B cell (primary cell): ENCODE measurements at places on chromosomes 7 and 10. TPM values are rescaled to one million over a fixed set of nuclear protein-coding genes. Genes with fewer than 3 reads are reported as not detected.
A peak's percentile ranks its signal among the peaks of the same experiment; 100 is the strongest.

DNA sequence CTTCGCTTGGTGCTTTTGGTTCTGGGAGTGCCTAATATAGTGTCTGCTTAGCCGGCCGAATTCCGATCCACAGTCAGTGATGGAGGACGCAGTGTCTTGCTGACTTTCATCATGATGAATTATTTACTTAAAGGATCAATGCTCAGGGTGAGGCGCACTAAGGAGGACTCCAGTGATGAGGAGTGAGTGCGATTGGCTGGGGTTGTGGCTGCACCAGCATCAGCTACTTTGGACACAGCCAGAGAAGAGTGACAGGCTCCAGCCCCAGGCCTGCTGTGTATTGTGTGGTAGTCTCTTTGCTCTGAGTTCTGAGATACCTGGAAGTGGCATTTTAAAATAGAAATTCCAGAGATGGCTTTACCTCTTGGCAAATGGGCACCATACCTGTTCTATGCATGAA, 73.3 kb upstream of the ANLN start:
- no peak for DNase-seq
- H3K4me3 ChIP-seq = no peak overlapping the region
- H3K36me3 ChIP-seq = no peaks in the 10 kb centered on the region
- H3K27me3 ChIP-seq = no peaks in the 10 kb centered on the region
- H3K27ac ChIP-seq = no peak overlapping the region

- no peak overlapping the region for H3K27ac ChIP-seq
- no peaks in the 10 kb centered on the region for H3K4me1 ChIP-seq
- no peak overlapping the region for H3K4me3 ChIP-seq
Observed at GRCh38 chr10:92640107-92640506, 47.2 kb downstream of the KIF11 start.

DNA sequence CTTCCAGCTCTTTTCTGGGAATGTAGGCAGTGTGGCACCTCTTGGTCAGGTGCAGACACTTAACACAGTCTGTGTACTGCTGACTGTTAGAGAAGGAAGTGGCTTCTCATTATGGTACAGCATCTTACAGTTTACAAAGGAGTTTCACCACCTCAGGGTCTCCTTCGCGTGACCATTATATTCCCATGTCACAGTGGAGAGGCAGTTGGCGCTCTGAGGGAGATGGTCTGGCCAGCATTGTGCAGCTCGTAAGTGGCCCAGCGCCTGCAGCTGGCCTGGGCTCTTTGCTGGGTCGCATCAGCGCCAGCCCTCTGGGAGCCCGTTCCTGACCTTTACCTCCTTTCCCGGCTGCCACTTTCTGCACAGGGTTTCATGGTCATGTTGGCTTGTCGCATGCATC, 15.4 kb downstream of the TSPAN15 start:
- no peaks in the 10 kb centered on the region for H3K4me1 ChIP-seq
- no peaks in the 10 kb centered on the region for H3K36me3 ChIP-seq
- no peak overlapping the region for H3K27ac ChIP-seq
- H3K4me3 ChIP-seq = no peak overlapping the region
- H3K27me3 ChIP-seq = no peaks in the 10 kb centered on the region
- DNase-seq = no peak

DNA sequence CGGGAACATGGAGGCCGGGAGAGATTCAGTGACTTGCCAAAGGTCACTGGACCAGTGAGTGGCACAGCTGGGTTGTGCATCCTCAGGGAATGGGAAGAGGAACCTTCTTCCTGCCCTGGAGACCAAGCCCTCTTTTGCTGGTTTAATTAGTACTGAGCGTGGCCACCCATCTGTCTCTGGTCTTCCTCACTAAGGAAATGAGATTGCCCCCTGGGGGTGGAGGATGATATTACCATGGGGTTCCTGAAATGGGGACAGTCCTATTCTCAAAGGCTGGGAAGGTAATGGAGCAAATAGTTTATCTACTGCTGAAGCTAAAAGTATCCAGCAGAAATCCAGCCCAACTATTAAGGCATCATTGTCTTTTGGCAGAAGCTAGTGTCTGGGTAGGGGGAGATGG, 98.6 kb upstream of the FGFR2 start:
- DNase-seq = no peak
- H3K27me3 ChIP-seq = no peaks in the 10 kb centered on the region
- no peaks in the 10 kb centered on the region for H3K4me1 ChIP-seq
- no peaks in the 10 kb centered on the region for H3K36me3 ChIP-seq
- H3K4me3 ChIP-seq = no peak overlapping the region

GRCh38 chr10:5526691-5527331, 2.0 kb downstream of the CALML3 start:
- H3K36me3 ChIP-seq = no peaks in the 10 kb centered on the region
- H3K4me3 ChIP-seq = no peak overlapping the region
- DNase-seq = no peak
- H3K27me3 ChIP-seq = no peaks in the 10 kb centered on the region

GRCh38 chr7:36192053-36192824, 39.2 kb downstream of the EEPD1 start:
- no peak overlapping the region for H3K27ac ChIP-seq
- H3K27me3 ChIP-seq = no peaks in the 10 kb centered on the region
- DNase-seq = peak; percentile 30
- no peaks in the 10 kb centered on the region for H3K4me1 ChIP-seq
- no peaks in the 10 kb centered on the region for H3K36me3 ChIP-seq

- H3K36me3 ChIP-seq = no peaks in the 10 kb centered on the region
- no peak for DNase-seq
- H3K4me3 ChIP-seq = no peak overlapping the region
- no peak overlapping the region for H3K27ac ChIP-seq
- no peaks in the 10 kb centered on the region for H3K27me3 ChIP-seq
Observed at GRCh38 chr10:127082651-127083050, 113.7 kb downstream of the INSYN2A start.

GRCh38 chr7:84363741-84364140, 169.2 kb upstream of the SEMA3A start:
- H3K36me3 ChIP-seq = no peaks in the 10 kb centered on the region
- no peaks in the 10 kb centered on the region for H3K27me3 ChIP-seq
- DNase-seq = no peak
- H3K4me3 ChIP-seq = no peak overlapping the region

- no peaks in the 10 kb centered on the region for H3K27me3 ChIP-seq
- no peak overlapping the region for H3K4me3 ChIP-seq
- no peaks in the 10 kb centered on the region for H3K4me1 ChIP-seq
- DNase-seq = no peak
- H3K36me3 ChIP-seq = peaks cover 8% of the 10 kb centered on the region
Observed at GRCh38 chr7:77626586-77627308, 69.5 kb upstream of the RSBN1L start.

DNA sequence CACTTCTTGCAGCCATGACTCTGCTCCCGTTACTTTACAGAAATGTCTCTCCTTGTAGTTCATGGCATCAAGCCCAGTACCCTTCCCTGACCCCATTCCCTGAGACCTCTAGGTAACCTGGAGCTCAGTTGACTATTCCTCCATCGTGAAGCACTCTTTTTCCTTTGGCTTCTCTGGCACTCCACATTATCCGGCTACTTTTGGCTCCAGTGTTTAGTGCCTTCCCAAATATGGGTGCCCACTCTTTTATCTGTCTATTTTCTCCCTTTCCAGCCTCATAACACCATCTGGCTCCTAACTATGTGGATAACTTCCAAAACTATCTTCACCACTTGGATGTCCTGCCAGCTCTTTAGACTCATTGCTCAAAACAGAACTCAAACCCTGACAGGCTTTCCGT, 744.7 kb upstream of the GALNT17 start:
- H3K27ac ChIP-seq = no peak overlapping the region
- no peak for DNase-seq
- H3K27me3 ChIP-seq = no peaks in the 10 kb centered on the region
- no peak overlapping the region for H3K4me3 ChIP-seq

GRCh38 chr10:11363497-11363896, 248.0 kb downstream of the USP6NL start:
- H3K4me1 ChIP-seq = no peaks in the 10 kb centered on the region
- no peak for DNase-seq
- H3K4me3 ChIP-seq = no peak overlapping the region

- no peaks in the 10 kb centered on the region for H3K4me1 ChIP-seq
- no peaks in the 10 kb centered on the region for H3K36me3 ChIP-seq
- no peaks in the 10 kb centered on the region for H3K27me3 ChIP-seq
Observed at GRCh38 chr7:115561335-115562110, 469.0 kb downstream of the TFEC start.

DNA sequence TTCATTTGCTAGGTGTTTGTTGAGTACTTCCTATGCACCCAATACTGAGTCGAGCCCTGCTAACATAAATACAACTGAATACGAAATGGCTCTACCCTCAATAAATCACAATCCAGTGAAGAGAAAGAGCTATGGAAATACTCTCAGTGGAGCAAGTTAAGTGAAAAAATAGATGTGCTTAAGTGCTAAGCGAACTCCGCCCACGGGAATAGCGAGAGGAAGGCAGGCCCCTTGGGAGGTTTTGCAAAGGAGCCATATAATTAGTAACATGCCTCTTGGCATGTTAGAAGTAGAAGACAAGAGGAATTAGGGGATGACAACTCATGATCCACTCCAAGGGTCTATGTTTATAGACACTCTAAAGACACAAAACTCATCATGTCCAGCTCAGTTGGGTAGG, 42.8 kb upstream of the TSPAN33 start:
- no peak for DNase-seq
- H3K27ac ChIP-seq = no peak overlapping the region
- H3K4me3 ChIP-seq = no peak overlapping the region
- no peaks in the 10 kb centered on the region for H3K27me3 ChIP-seq
- H3K36me3 ChIP-seq = no peaks in the 10 kb centered on the region

Gene CALN1
- not detected in 2 replicates for polyA plus RNA-seq

Gene TAS2R41
- polyA plus RNA-seq = not detected in 2 replicates
